Stimulated activated CD4-positive, alpha-beta T cell treated with anti-CD3 and anti-CD28 coated beads, Interleukin-12 subunit alpha, Interleukin-12 subunit beta, amount 100 ng/mL, for 48 hours (primary cell): ENCODE measurements at places on chromosomes 13 and 19.

- no peak for DNase-seq
Measured at GRCh38 chr13:94784066-94784465, 71.7 kb upstream of the SOX21 start.

- DNase-seq = no peak
Measured at GRCh38 chr13:39040206-39040605, 1.9 kb downstream of the NHLRC3 start.

- DNase-seq = peak; percentile 35
Measured at GRCh38 chr19:4059891-4060620, 6.6 kb downstream of the ZBTB7A start.

DNA sequence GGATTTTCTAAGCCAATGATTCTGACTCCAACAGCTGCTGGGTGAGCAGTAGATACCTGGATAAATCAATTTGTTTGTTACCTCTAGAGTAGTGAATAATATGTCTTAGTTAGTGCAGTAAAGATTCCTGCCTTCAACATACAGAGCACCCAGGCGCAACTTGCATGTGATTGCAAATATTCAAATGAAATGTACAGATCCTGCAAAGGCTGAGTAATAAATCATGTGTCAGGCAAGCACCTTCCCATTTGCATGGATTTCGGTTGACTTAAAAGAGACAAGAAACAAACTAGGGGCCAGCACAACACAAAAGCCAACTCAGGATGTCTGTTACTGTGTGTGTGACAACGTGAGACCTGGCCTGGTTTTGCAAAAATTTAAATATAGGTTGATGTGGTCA is 79.7 kb downstream of the TNFSF11 start:
- DNase-seq = no peak
